ENCODE measurements at places on chromosomes 1 and 21. TPM values are rescaled to one million over a fixed set of nuclear protein-coding genes. Genes with fewer than 3 reads are reported as not detected.

S100B gene
- not detected for total RNA-seq

ASPM gene
- 48.3 TPM for total RNA-seq

CSRP1 gene
- 0.74 TPM for total RNA-seq

GRCh38 chr1:205616563-205617293, 15.1 kb downstream of the ELK4 start:
- DNase-seq: no peak

DNA sequence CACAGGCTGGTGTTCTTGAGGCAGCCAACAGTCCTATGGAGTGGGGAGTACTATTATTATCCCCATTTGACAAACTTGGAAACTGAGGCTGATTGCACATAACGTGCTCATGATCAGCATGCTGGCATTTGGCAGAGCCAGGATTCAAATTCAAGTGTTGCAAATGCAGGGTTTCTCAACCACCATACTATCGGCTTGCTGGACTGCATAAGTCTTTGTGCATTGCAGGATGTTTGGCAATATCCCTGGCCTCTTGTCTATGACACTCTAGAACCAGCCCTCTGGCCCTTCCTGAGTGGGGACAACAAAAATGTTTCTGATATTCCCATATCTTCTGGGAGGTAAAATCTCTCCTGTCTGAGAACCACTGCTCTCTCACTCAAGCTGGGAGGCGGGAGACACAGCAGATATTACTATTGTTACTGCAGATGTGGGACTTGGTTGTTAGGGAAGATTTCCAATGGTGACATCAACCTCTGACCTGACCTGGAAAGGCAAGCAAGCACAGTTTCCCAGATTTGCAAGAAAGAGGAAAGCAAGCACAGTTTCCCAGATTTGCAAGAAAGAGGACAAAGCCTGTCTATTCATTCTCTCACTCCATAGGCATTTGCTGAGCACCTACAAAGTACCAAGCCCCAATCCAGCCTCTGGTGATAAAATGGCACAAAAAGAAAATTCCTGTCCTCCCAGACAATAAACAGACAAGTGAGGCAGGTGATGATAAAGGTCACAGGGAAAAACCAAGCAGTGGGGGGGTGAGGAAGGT, 1.0 kb upstream of the AADACL3 start:
- DNase-seq: no peak

GRCh38 chr1:243421784-243422183, 165.9 kb downstream of the SDCCAG8 start:
- peak; percentile 30 for DNase-seq

DNA sequence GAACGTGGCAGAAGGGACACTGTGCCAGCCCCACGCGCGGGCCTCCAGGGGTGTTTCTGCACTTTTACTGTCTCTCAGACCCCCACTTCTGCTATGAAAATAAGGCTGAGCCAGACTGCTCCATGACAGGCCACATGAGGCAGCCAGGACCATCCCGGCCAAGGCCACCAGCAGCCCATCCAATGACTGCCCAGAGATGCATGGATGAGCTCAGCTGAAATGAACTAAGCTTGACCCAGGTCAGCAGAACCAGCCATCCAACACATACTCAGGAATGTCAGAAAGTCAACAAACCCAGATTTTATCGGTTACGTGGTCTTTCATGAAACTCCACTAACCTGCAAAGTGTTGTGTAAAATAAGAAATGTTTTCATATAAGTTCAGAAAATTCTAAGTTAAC, 51.2 kb downstream of the CCDC185 start:
- no peak for DNase-seq

DNA sequence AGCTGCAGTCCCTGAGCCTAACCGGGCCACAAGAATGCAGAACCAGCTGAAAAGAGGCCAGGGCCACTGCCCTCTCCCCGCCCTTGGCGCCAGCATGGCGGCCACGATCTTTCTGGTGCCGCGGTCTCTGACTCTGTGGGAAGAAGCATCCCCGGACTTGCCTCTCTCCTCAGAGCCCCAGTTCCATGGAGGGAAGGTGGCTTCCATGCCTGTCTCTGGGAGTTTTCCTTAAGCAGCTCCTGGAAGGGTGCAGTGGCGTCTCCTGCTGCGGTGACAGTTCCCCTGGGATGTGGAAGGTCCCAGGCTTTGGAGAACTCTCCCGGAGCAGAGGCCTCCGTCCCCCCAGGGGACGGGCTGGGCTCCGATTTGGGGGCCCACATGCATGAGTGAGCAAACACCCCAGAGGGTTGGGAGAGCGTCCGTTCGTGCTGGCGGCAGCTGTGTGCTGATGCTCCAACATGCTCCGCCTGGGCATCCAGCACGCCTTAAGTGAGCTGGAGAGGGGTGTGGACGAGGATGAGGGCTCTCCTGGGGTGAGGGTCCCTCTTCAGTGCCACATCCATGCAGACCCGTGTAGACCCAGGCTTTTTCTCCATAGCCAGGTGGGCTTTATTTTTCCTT, 109.8 kb upstream of the COL6A1 start:
- DNase-seq: no peak

GRCh38 chr1:51299981-51300670, 30.2 kb downstream of the TTC39A start:
- peak; percentile 25 for DNase-seq
